ENCODE measurements at places on chromosomes 12 and 14.

GRCh38 chr14:66206554-66206953 lies 279.6 kb upstream of the CCDC196 start:
- DNase-seq: no peak

- no peak for DNase-seq
These were observed 468.5 kb upstream of the MGAT4C start for GRCh38 chr12:86724716-86725115.

DNA sequence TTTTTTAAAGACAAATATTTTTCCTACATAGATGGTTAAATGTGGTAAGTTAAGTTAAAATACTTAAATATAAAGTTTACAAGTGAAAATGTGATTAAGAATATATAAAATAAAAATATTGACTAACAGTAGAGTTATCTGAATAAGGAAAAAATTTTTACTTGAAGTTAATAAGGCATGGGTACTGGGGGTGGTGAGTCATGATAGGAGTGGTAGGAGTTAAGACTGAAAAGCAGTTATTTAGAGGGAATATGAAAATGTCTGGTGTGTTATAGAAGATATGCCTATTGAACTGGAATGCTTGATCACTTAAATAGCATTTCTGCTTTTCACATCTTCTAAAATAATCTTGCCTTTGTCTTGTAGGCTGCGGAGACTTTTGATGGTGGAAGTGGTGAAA lies 68.7 kb downstream of the CCDC91 start:
- DNase-seq: peak; percentile 50

GRCh38 chr12:58105225-58106119 lies 164.1 kb downstream of the ATP23 start:
- DNase-seq: peak; percentile 11

GRCh38 chr14:21098076-21098891 lies at the start of gene ZNF219:
Gene ZNF219, minus strand, starts transcription at chr14:21098655. Its CDS starts 5,064 bp downstream, at chr14:21093591.
- DNase-seq: no peak

DNA sequence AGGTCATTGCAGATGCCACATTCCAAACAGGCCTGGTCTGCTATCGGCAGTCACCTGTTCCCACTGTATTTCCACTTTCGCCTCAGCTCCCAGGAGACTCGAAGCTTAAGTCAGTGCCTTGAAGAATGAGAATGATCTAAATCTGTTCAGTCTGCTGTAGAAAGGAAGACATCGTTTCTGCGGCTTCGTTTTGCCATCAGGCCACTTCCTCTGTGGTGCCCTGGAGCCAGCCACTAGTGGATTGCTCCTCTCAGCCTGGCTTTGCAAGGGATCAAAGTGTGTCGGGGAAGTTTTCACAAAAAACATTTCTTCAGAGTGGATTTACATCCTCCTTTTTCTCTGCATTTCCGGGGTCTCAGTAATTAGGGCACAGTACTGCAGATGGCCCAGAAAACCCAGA lies 66.7 kb downstream of the AACS start:
- DNase-seq: no peak

DNA sequence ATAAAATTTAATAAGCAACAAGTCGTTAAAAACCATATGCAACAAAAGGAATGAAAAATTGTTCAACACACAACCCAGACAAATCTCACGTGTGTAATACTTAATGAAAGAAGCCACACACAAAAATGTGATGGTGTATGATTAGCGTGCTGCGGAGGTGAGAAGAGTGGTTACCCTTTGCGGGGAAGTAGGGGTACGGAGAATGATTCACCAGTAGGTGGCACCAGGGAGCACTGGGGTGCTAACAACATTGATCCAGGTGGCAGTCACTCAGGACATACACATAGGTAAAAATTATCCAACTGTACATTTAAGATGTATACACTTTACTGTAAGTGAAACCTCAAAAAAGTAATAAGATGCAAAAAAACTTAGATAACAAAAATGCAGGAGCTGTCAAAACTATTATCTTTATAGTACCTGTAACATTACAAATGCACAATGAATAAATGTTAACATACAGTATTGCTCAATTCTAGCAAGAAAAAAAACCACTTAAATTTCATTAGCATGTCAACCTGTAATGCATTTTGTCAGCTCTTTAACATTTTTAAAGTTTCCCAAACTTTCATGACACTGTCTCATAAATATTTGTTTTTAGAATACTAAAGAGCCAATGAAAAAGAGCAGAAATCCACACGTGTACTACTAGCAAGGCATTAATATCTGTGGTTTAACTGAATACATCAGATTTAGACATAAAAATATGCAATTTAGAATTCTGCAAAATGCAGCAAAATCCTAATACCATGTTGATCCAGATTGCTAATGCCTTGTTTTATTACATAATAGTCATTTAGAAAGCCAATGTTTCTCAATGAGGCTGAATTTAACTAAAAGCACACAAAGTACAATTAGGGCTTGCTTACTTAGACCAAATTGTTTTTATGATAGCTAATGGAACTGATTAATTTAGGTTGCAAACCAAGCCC lies 46.7 kb downstream of the TMCC3 start:
- DNase-seq: no peak

DNA sequence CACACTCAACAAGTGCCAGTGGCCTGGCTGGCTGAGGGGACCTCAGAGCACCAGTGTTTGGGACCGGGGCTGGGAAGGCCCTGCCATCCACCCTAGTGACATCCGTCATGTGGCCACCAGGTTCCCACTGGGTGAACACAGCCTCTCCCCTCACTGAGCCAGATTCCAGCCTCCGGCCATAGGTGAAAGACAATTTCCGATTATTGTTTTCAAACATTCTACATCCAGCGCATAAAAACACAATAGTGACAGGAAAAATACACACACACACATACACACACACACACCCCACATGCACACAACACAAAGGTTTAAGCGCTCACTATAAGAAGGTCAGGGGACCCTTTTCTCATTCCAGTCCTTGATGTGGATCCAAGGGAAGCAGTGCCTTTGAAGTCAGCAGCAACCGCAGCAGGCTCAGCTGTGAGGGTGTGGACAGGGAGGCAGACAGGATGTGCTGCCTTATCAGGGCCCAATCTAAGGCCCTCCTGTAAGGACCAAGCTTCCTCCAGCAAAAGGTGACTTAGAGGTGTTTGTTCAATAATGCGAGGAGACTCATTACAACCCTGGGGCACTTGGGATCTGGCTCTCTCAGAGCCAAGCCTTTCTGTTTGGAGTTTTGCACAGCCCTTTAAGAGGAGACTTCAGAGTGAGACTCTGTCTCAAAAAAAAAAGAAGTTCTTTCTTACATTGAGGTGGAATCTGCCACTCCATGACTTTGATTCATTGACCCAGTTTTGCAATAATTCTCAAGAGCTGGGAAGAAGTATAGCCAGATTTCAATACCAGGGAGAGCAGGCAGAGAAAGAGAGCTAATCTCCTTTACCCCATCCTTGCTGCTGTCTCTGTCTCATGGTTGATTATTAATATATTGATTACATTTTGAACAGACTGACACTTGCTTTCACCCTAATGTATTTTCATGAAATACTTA lies 227.8 kb downstream of the ZFP36L1 start:
- no peak for DNase-seq

DNA sequence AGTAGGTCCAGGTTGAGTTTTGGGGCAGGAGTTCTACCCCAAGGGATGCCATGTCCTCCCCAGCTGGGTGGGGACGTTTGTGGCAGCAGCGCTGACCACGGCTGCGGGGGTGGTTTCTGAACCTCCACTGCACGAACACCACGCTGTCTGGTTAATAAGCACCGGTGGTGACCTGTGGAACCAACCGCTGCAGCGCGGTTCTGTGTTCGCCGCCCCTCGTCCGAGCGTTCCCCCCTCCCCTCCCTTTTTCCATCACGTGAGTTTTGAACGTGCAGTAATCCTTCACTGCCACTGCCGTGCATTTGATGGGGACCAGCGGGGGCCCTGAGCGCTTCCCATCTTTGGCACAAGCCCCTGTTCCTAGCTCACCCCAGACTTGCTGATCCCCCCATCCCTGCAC lies 6.4 kb upstream of the ADSS1 start:
- no peak for DNase-seq

- DNase-seq: no peak
These were observed 11.8 kb downstream of the ALG10B start for GRCh38 chr12:38328306-38328895.

DNA sequence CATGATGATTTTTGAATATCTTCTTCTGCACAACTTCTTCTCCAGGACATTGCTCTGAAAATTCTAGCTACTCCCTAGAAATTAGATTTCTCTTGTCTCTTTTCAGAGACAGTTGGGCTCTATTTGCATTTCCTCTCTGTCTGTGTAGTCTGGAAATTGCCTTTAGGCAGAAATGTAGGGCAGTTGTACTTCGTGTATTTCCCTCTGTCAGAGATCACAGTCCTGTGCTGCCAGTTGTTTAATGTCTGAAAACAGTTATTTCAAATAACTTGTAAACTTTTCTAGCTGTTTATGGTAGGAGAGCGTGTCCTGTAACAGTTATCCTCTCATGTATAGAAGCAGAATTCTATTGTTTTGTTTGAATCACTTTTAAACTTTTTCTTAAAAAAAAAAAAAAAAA lies 86.9 kb downstream of the TTLL5 start:
- DNase-seq: no peak

DNA sequence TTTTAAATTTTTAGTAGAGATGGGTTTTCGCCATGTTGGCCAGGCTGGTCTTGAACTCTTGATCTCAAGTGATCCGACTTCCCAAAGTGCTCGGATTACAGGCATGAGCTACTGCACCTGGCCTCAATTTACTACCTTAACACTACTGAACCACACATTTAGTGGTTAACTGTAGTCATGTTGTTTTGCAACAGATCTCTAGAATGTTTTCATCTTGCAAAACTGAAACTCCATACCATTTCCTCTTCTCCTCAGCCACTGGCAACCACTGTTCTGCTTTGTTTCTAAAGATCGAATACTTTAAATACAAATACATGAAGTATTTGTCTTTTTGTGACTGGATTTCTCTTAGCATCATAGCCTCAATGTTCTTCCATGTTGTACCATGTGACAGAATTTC lies 15.4 kb upstream of the SMCO2 start:
- DNase-seq: no peak

DNA sequence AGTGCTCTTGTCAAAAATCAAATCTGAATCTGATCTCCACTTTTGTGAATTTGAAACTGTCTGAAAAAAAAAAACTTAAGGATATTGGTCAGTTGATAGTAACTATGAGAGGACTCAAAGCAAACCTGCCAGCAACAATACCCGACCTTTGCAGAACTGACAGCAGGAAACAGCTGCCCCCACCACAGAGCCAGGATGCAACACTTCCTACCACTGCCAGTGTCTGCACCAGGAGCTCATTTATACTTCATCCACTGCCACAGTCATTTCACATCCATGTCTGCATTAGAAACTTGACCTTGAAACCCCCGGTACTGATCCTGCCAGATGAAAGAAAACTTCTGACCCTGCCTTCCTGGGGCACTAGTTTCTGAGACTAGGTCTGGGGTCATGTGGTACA lies 27.4 kb upstream of the RXYLT1 start:
- no peak for DNase-seq

- no peak for DNase-seq
These were observed 594 bp upstream of the CLEC14A start for GRCh38 chr14:38256533-38256840.

DNA sequence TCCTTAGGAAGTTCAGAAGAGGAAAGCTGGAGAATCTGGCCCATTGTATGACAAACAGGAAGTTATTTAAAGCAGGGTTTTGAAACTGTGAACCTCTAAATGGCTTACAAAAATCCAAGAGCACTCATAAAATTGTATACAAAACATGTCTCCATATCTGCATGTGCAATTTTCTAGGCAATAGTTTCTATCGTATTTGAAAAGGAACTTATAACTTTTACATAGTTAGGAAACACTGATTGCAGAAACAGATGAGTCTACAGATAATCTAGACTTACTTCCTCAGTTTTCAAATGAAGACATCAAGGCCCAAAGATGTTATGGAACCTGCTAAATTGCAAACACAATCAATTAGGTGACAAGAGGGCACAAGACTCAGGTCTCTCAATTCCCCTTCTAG lies 53.3 kb upstream of the ETV6 start:
- DNase-seq: no peak

DNA sequence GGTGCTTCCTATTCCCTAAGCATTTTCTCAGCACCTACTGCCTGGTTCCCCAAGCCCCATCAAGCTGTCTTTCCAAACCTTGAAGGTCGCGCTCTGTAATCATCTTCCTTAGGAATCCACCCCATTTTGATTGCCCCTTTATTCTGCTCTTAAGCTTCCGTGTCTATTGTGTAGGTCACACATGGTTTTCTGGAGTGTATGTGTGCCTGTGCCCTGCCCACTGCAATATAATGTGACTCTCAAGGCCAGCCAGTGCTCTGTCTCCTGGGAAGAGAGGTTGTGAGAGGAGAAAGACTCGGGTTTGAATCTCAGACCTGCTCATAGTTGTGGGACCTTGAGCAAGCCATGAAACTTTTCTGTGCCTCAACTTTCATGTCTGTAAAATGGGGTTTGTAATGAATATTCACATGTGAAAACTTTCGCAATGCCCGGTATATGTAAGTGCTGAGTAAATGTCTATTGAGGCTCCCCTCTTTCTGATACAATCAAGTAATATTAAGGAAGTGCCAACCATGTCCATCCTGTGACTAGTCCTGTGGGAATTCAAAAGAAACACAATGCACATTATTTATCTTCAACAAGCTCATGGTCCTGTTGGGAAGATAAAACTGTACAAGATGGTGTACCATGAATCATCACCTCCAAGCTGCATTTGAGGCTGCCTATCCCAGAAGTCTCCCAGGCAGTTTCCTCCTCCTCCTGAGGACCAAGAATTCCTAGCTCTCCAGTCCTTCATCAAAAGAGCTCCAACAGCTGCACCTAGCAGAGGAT lies 774 bp upstream of the KRT75 start:
- no peak for DNase-seq

DNA sequence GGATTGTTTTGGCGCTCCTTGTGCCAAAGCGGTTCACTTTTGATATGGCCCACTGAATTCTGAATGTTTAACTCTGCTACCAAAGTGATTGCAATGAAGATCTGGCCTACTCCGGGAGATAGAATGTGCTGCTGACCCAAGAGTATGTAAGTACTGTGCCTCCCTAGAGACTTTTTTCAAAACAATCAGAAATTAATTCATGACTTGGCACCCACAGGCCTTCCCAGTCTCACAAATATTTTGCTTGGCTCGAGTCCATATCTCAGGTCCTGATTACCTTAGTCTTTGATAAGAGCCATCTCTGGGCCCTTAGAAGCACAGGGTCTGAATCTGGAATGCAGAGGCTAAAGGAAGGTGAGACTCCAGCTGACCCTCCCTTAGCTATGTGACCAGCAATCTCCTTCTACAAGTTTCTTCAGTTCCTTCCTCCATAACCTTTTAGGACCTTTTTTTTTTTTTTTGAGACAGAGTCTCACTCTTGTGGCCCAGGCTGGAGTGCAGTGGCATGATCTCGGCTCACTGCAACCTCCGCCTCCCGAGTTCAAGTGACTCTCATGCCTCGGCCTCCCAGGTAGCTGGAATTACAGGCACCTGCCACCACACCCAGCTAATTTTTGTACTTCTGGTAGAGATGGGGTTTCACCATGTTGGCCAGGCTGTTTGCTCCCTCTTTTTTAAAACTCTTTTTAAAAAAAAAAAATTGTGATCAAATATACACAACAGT lies 49.5 kb upstream of the METAP2 start:
- DNase-seq: no peak

GRCh38 chr14:70808416-70809224 lies 693 bp downstream of the MAP3K9 start:
- no peak for DNase-seq

- DNase-seq: no peak
These were observed 86.1 kb downstream of the TTC6 start for GRCh38 chr14:37681486-37681885.

- no peak for DNase-seq
These were observed 112.5 kb downstream of the PTPRQ start for GRCh38 chr12:80556566-80556965.
